ENCODE measurements at places on chromosomes 7 and 10. TPM values are rescaled to one million over a fixed set of nuclear protein-coding genes. Genes with fewer than 3 reads are reported as not detected.

GRCh38 chr7:36090976-36091873, 61.8 kb upstream of the EEPD1 start:
- no peak for DNase-seq

- DNase-seq: no peak
Observed at GRCh38 chr10:34861293-34862021, 46.4 kb upstream of the PARD3 start.

GRCh38 chr7:20482071-20482470, 133.4 kb upstream of the ABCB5 start:
- DNase-seq: no peak

DNA sequence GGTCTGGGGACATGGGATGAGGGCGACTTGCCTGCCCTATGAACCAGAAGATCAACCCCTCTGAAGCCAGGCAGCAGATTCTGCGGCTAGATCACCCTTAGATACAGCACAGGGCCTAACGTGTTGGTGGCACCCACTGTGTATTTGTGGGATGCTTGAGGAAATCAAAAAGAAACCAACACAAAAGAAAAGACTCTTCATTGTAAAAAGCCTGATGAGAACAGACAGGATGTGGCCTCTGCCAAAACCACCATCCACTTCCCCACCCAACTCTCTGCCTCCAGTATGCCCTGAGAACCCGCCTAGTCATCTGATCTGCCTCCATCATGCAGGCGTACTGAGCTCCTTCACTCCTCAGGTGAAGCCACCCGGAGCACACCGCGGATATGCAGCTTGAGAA, 97.2 kb upstream of the INSYN2A start:
- no peak for DNase-seq

- DNase-seq: no peak
Observed at GRCh38 chr7:141839256-141839655, 2.0 kb downstream of the PRSS37 start.

Gene PCDH15
- 0.07 TPM for total RNA-seq

GRCh38 chr10:20593649-20594048, 303.5 kb downstream of the NEBL start:
- no peak for DNase-seq

DNA sequence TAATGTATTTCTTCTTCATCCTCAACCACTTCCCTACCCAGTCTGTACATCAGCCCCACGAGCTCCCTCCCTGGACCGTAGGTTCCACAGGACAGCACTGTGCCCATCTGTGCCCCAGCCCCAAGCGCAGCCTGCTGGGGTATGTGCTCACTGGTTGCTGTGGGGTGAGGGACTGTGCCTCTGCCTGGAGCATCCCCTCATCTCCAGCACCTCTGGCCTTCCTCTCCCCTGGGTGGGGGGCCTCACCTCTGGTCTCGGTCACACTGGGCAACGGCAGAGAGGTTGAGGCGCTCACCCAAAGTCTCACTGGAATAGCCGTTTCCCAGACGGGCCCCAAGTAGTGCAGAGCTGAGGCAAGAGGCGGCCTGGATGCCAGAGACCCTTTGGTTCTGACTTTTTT, 1.5 kb upstream of the PRKAR1B start:
- no peak for DNase-seq

DNA sequence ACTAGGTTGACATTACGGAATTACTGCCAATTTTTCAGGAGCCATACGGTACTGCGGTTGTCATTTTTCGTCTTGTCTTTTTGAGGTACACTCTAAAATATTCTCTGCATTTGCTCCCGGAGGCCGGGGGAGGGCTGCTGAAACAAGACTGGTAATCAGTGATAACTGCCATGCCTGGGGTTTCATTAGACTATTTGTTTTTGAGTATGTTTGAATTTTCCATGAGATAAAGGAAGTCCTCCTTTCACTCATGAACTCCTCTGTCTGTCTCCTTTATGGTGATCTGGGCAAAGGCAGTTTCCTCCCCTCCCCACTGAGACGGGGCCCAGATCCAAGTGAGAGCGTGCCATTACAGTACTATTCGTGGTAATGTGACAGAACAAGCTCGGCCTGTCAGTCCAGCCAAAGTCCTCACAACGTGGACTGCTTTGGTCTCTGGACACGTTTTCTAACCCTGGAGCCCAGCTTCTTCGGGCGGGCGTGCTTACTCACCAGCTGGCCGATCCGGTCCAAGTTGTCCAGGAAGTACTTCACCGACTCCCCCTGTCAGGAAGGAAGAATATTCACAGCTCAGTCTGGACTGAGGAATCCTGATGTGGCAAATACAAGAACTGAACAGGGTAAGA, 45.1 kb downstream of the AMZ1 start:
- DNase-seq: no peak

DNA sequence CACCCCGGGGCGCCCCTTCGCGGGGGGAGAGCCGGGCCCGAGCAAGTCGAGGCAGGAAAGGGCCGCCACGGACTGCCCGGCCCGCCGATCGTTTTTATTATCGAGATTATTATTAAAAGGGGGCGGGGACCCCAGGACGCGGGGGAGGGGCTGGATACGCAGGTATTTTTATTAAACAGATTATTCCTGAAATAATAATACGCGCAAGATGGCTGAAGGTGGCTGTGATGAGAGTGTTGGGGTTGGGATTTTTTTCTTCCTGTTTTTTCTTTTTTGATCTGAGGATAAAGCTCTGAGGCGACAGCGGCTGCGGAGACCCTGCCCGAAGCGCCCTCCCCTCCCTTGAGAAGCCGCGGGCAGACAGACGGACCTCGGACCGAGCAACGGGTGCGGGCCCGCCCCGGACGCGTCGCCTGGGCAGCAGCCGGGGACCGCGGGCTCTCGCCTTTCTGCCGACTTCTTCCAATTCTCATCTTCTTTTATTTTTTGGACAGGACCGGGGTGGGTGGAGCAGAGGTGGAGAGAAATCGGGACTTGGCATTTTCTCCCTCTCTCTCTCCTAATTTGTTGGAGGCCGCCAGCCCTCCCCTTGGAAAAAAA, 1.4 kb upstream of the TRIM8 start:
- DNase-seq: no peak

DNA sequence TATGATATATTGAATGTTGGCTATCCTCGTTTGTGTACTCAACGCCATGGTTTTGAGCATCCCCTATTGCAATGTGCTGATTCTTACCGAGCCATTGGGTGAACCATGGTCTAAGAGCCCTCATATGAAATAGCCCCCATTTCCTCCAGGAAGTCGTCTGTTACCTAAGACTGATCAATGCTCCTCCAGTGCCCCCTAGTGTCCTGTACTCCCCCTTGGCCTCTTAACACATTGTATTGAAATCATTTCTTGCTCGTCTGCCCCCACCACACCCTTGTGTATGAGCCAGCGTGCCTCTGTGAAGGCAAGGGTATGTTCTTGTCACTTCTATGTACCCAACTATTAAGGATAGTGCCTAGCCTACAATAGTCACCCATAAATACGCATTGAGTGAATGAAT, 11.2 kb upstream of the SLC35B4 start:
- no peak for DNase-seq

DNA sequence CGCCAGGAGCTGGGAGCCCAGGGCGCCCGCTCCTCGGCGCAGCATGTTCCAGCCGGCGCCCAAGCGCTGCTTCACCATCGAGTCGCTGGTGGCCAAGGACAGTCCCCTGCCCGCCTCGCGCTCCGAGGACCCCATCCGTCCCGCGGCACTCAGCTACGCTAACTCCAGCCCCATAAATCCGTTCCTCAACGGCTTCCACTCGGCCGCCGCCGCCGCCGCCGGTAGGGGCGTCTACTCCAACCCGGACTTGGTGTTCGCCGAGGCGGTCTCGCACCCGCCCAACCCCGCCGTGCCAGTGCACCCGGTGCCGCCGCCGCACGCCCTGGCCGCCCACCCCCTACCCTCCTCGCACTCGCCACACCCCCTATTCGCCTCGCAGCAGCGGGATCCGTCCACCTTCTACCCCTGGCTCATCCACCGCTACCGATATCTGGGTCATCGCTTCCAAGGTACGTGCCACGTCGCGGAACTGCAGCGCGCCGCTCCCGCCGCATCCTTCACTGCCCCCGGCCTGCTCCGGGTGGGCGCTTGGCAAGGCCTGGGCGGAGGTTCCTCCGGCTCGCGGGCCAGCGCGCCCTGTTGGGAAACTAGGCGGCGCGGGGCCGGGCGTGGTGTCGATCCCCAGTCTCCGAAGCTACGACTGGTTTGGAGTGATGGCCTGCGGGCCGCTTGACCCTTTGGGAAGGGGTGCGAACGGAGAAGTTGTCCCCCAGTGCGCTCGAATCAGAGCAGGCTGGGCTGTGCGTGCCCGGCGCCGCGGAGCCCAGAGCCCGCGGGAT, 868 bp downstream of the EMX2 start:
- no peak for DNase-seq

DNA sequence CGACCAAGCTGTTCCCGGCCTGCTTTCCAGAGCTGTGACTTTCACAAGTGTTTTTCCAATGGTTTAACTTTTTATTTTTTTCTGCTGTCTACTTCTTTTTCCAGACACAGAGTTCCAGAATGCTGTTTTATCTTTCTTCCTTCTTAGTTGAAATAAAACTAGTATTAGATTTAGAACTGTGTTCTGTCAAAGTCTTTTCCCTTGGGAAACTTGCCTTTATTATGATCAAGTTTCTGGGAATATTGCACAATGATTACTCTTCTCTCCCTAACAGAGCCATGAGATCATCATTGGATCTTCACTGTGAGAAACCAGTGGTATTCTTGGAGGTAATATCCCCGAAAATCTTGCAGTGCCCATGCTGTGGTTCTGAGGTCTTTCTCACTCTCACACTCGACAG, 104.9 kb upstream of the KCND2 start:
- DNase-seq: no peak

DNA sequence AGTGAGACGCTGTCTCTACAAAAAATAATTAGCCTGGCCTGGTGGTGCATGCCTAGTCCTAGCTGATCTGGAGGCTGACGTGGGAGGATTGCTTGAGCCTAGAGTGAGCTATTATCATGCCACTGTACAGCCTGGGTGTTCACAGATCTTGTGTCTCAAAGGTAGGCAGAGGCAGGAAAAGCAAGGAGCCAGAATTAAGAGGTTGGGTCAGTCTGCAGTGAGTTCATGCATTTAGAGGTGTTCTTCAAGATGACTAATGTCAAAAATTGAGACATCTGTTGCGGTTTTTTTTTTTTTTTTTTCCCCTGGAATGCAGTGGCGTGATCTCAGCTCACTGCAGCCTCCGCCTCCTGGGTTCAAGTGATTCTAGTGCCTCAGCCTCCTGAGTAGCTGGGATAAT, 5.4 kb downstream of the PPIA start:
- no peak for DNase-seq

GRCh38 chr7:11170863-11171568, 197.3 kb downstream of the PHF14 start:
- DNase-seq: no peak

Gene CCL24
- not detected for total RNA-seq

DNA sequence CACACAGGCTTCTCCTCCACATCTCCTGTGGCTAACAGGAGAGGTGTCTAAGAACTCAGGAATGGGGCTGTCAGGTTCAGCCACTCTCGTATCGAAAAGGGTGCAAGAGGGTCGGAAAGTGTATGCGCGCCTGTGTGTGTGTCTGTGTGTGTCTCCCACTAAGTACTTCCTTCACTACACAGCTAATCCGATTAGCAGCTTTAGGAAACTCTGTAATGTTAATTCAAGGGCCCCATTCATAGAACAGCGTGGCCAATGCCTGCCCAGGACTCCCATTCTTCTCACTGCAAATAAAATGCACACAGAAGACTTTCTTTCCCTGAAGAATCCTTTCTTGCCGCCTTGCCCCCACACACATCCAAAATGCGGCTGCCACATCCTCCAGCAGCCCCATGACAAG, 39.9 kb downstream of the TLL2 start:
- DNase-seq: no peak

Gene TMEM72
- total RNA-seq: not detected

GRCh38 chr7:27191161-27191731, 6.2 kb upstream of the HOXA11 start:
- DNase-seq: no peak

- DNase-seq: no peak
Observed at GRCh38 chr10:62171791-62172190, 96.9 kb downstream of the RTKN2 start.

DNA sequence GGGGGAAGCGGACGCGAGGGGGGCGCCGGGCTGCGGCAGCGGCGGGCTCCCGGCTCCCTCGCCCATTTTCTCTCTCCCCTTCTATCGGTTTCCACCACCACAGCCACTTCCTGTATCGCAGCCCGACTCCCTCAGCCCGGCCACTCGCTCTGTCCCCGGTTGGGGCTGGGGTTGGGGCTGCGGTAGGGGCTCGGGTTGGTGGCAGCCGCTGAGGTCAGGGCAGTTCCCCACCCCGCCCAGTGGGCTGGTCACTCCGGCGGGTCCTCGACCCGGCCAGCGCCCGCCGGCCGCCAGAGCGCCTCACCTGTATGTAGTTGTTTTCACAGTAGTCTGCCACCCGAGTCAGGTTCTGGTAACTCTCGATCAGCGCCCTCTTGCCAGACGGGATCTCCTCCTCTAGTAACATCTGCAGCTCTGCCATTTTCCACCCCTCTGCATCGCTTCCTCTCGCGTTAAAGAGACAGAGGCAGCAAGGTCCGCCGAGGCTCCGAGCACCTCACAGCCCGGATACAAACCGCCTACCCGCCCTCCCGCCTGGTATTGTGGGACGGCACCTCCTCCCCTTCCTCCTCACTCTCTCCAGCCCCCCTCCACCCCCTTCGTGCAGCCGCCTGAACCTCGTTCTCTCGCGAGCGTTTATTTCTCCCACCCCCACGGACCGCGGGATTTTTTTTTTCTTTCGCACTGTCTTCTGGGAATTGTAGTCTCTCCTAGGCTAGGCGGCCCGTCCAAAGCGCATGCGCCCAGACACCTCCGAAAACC, at the start of gene ABI1:
ABI1 (minus strand) TSS at position 516 of the 762 bp plus-strand sequence; CDS start at position 421, 95 bp downstream.
- DNase-seq: peak; percentile 88

GRCh38 chr7:105776068-105776790, 100.2 kb downstream of the ATXN7L1 start:
- DNase-seq: peak; percentile 60

DNA sequence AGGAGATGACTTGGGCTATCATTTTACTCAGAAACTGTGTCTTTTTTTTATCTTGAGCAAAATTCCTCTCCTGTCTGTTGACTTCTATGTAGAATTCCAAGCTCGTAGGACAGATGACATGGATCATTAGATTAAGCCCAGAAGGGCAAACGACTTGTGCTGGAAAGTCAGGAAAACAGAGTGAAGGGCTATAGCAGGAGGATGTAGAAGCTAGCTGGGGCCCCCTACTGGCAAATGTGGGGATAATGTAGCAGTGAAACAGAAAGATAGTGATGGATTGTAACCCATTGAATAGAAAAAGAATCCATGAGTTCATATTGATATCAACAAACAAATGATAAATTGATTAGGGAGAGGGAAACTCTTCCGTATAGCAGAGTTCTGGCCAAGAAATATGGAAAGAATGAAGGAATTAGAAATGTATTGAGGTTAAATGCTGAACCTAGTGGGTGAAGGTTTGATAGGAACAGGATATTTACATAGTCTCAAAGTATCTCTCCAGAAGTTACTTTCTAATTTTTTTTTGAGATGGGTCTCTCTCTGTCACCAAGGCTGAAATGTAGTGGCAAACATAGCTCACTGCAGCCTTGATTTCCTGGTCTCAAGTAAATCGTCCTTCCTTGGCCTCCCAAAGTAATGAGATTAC, 103.6 kb downstream of the LYZL1 start:
- no peak for DNase-seq
